ENCODE measurements at places on chromosomes 5 and 9.

- peak; percentile 17 for DNase-seq
These were observed 24.0 kb downstream of the HNRNPK start for GRCh38 chr9:83956086-83956435.

DNA sequence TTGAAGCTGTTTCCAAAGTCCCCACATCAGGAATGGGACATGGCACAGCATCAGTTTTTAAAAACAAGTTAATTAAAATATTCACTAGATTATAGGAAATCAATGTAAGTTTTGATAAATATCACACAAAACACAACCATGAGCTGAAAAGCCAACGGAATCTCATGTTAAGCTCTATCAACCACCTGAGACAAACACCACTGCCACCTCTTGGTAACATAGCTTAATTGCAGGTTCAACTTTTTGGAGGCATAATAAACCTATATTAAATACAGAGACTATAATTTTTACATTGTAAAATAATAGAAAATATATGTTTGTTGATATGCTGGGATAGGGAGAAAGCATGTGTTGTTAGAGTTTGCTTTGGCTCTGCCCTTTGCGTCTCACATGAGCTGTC lies 126.1 kb downstream of the SV2C start:
- DNase-seq = no peak

GRCh38 chr5:168064933-168065622 lies 226.4 kb upstream of the WWC1 start:
- no peak for DNase-seq

DNA sequence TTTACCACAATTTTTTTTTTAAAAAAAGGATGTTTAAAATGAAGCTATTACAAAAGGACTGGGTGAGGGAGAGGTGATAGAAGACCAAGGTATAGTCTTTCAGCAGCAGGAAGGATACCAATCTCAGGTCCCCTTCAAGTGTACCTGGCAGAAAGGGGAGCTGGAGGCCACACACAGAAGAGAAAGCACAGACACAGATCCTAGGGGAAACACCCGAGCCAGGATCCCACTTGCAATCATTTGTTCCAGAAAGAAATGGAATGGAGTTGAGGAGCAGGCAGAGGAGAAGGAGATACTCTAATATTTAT lies 5.6 kb downstream of the GNPDA1 start:
- DNase-seq = no peak

- no peak for DNase-seq
These were observed 98.0 kb downstream of the ENC1 start for GRCh38 chr5:74542482-74542881.

DNA sequence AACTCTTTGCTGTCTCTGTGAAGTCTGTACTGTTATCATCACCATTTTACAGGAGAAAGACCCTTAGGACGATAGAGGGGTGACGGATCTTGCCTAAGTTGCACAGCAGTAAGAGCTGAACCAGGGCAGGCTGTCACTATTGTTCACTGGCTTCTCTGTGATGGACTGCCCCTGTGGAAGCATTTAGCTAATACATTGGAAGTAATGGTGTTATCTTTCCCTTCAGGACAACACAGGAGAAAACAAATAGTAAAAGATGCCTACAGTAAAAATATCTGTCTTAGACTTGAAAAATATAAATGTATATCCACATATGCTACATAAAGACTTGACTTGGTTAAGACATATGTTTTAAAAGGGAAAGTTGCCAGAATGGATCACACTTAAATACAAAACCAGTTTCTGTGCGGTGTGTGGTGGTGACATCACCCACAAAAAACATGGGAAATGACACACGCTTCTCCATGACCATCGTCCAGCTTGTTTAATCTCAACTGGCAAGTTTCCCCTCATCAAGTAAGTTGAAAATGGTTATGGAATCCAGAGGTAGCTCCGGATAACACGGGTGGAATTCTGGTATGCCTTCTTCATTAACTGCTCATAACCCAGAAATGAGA lies 351.8 kb downstream of the EBF1 start:
- DNase-seq = no peak

DNA sequence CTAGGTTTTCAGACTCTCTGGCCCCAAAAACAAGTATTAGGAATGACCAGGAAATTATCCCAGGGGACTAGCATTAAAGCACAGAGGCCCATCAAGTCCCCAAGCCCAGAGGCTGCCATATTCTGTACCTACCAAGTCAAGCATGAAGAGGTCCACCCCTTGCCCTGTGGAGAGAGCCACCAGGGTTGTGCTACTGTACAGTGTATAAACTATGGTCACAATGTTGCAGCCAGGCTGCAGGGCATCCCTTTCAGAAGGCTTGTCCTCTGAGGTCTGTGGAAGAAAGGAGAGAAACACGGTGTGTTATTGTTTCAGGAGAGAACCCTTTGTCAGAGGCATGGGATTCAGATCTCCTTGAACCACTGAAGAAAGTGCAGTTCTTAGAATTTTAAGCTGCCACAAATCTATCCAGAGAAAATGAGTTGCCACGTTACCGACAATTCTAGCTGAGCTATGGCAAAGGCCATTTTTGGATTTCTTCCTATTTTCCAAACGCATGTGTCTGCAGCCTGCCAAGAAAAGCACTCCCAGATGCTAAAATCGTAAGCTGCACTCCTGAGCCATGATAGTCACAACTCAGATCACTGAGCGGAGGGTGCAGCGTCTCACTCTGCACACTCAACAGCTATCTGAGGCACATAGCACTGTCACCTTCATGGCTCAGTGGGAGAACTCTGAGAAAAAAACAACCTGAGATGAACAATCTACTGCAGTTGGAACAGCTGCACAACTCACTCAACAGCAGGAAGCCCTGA lies 45.5 kb upstream of the SPATA31E1 start:
- DNase-seq = no peak

All from activated gamma-delta T cell treated with Interleukin-2 at 50 U/mL for 16 hours (primary cell).